ENCODE measurements at places on chromosomes 3 and 15. TPM values are rescaled to one million over a fixed set of nuclear protein-coding genes. Genes with fewer than 3 reads are reported as not detected.

The PROK2 gene
- total RNA-seq = not detected

The CX3CR1 gene
- not detected for total RNA-seq

- DNase-seq = no peak
Observed at GRCh38 chr15:100898152-100898490, 18.5 kb downstream of the ALDH1A3 start.

DNA sequence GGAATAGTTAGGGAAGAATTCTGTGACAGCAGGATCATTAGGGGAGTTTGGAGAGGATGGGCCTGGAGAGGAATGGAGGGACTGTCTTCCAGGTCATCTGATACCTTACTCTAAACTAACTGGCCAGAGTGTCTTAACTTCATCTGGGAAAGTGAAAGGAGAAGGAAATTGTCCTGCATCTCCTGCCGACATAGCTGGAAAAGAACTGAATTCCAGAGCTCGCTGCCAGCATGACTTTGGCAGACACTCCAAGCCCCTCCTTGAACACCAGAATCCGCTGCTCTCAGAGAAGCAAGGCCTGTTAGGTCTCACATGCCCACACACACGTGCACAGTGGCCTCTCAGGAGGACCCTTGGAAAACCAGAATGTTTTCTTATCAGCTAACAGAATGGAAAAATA lies 10.5 kb downstream of the ABI3BP start:
- peak; percentile 90 for DNase-seq

DNA sequence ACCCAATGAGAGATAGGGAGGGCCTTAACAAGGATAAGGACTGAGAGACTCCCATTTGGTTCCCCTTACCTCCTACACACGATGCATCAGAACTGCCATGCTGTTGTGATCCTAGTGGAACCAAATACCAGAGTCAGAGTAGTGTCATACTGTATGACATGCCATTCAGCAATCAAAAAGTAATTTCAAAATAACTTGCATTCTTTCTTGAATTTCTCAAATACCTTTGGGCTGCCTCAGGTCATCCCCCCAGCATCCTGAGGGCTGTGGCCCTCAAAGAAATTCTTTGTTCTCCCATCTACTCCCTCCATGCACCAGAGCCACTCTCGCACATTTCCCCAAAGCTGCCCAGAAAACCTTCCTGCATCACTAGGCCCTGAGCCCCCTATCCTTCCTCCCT lies 68.9 kb upstream of the PPP2R3A start:
- DNase-seq = peak; percentile 13

- DNase-seq = no peak
Observed at GRCh38 chr3:98013411-98014267, 21.5 kb downstream of the GABRR3 start.

DNA sequence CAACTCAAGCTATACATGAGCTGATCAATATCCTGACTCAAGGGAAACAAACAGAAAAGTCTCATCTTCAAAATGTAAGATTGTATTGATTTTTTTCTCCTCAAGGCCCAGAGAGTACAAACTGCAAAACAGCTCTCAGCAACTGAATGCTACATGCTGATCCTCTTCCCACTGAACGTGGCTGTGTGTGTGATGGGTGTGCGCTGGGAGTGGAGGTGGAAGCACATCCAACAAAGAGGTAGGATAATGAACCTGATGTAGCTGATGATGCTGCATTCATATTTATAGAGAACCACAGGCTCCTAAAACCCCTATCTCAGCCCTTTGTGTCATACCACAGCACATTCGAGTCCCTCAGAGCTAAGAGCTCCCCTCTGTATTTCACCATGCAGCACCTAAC lies 56.8 kb downstream of the GABRB3 start:
- DNase-seq = no peak

GRCh38 chr3:196639483-196640296 lies at the start of gene NRROS:
Gene NRROS, plus strand, starts transcription at chr3:196639694. Its CDS starts 14,846 bp downstream, at chr3:196654540.
- peak; percentile 49 for DNase-seq

DNA sequence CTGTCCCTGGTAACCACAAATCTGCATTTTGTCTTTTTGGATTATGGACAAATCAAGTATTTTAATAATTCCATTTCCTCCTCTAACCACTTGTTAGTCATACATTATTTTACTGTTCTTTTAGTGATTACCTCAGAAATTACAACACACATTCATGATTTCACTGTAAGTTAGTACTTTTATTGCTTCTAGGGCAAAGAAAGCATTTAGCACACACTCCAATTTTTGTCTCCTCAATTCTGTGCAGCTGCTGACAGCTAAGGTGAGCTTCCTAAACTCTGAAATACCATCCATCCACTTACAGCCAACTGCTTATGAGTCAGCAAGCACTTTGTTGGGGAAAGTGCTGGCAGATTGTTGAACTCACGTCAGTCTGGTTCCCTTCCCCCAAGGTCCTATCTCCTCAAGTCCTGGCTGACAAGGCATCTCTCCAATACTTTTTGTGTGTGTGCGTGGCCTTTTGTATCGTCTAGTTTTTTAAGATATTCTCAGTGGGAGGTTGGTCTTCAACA lies 49.4 kb upstream of the TNFAIP8L3 start:
- peak; percentile 90 for DNase-seq

DNA sequence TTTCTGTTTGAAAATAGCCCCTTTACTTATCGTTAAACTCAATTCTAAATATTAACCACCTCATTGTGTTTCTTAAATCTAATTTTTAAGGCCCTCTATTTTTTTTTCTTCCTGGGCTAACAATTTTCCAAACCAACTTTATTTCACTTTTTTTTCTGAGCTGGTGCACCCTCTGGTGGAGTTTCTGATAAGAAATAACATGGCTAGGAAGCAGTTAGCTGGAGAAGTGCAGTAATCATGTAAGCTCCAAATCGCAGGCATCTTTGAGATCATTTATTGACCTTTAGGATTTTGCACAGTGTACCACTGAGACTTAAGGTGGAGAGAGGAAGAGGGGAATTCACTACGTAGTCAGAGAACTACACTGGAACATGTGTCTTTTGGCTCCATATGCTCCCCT lies 6.4 kb downstream of the TMEM207 start:
- DNase-seq = peak; percentile 55

- no peak for DNase-seq
Observed at GRCh38 chr3:148711981-148712666, 14.4 kb downstream of the AGTR1 start.

DNA sequence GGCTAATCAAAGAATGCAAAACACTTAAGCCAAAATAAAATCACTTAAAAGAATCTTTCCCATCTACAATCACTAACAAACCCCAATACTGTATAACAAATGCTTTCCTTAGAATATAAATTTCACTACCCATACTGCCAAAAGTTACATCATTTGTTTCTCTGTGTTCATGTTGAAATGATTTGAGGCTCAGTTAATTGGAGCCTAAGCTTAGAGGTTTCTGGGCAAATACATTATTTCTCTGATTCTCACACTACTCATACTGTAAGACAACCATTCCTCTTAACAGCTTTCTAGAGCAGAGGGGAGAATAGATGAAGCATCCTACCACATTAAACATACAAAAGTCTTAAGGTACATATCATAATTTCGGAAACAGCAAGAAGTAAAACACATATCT lies 2.1 kb downstream of the RIOX2 start:
- peak; percentile 22 for DNase-seq

GRCh38 chr15:82130248-82130647 lies 84.4 kb upstream of the MEX3B start:
- no peak for DNase-seq
